ENCODE measurements at places on chromosomes 16 and 17.

DNA sequence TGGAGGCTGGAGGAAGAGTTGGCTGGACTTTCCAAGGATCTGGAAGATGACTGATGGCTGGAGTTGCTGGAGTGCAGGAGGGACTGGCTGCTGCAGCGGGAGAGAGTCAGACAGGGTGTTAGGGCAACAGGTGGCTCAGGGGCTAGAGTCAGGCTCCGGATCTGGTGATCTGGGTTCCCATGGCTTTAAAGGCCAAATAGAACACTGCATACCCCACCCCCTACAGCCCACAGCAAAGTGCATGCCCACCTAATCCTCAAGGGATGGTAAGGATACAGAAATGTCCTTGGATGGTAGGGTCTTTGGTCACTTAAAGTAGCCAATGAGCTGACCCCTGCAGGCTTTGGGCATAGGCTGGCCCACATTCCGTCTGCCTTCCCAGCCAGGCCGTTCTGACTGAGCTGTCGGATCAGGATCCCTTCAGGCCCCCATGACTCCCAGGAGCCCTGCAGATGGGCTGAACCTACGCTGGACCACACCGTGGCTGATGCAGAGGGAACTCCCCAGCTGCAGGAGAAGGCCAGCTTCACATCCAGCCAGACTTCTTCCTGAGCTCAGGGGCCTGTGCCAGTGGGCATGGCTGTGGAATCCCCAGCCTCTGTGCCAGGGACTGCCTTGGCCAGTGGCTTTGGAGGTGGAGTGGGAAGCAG lies 13.9 kb downstream of the TNS4 start:
- DNase-seq: no peak

GRCh38 chr16:8685617-8686016 lies 11.2 kb downstream of the ABAT start:
- no peak for DNase-seq

GRCh38 chr17:80695979-80696378 lies 151.3 kb downstream of the RPTOR start:
- no peak for DNase-seq

DNA sequence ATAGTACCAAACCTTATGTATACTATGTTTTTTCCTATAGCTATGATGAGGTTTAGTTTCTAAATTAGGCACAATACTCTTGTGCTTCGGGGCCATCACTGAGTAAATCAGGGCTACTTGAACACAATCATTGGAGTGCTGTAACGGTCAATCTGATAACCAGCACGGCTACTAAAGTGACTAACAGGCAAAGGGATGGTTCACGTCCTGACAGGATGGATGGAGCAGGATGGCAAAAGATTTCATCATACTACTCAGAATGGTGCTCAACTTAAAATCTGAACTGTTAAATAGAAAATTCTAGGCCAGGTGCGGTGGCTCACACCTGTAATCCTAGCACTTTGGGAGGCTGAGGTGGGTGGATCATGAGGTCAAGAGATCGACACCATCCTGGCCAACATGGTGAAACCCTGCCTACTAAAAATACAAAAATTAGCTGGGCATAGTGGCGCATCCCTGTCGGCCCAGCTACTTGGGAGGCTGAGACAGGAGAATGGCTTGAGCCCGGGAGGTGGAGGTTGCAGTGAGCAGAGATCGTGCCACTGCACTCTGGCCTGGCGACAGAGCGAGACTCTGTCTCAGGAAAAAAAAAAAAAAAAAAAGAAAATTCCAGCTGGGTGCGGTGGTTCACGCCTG lies 7.0 kb downstream of the TUFM start:
- DNase-seq: no peak

DNA sequence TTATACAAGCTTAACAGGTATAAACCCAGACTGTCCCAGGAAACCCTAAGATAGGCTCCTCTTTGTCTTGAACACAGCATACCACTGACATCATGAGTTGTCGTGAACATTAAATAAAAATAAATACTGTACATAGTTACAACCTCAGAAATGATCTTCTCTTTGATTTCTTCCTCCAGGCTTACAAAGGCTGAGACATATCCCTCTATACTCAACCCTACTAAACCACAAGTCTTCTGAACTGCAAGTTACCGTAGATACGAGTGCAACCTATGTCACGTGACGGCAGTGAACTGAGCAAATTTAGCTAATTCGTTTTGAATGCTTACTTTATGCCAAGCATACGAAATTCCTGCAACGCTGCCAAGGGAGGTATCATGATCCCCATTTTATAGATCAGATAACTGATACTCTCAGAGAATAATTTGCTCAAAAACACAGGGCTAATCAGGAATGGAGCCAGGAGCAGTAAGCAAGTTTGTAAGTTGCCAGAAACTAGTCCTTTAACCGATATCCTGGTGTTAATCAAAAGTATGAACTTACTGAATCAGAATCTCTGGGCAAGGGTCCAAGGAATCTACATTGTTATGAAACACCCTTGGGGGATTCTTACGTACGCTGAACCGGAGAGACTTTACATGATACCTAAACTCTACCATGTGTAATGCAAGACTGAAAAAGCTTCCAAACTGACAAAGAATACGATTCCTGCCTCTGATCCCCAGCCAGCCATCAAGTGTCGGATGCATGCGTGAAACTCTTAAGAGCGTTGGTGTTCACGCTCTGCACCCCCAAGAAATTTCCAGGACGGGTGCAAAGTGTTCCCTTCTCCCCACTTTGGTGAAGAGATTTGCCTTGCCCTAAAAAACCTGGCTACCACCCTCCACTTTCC lies 106.2 kb downstream of the XYLT1 start:
- peak; percentile 80 for DNase-seq

- no peak for DNase-seq
These were observed 32.6 kb upstream of the CBFA2T3 start for GRCh38 chr16:89009343-89010209.

DNA sequence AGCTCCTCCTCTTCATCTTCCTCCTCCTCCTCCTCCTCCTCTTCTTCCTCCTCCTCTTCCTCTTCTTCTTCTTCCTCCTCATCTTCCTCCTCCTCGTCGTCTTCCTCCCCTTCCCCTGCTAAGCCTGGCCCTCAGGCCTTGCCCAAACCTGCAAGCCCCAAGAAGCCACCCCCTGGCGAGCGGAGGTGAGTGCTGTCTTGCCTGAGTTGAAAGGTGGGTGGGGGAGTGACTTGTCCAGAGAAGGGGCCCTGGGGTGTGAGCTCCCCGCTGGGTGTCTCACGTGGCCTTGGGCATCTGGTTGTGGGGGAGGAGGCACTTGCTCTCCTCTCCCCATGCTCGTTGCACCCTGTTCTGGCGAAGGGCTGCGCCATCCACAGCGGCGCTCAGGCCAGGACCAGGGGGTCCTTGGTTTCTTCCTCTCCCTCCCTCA lies 8.0 kb downstream of the ELOB start:
- no peak for DNase-seq

DNA sequence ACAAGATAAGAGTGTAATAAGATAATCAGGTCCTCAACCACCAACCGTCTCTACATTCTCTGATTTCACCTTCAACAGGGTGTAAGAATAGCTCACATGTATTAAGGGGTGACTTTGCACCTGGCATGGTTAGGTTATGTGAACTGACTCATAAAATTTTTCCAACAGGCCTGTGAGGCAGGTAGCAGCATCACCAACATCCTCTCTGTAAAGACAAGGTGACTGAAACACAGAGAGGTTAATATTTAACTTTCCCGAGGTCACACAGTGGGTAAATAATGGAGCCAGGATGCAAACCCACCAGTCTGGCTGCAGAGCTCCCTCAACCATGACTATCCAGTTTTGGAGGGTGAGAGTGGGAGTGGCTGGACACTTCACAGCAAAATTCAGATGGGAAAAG lies 317.2 kb downstream of the C16orf95 start:
- no peak for DNase-seq

DNA sequence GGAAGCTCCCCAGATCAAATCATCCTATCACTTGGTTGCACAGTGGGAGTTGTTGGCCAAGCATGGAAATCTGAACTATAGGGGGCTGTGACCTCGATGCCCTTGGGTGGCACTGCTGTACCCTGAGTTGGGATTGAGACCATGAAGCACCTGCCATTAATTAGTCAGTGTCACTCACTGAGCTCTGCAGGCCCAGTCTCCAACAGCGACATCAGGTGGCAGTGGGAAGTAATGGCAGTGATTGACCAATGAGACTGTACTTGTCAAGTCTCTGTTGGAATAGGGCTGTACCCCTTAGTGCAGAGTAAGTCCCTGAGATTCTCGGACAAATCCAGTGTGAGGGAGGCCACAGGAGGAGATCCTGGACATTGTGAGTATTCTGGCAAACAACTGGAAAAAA lies 118.0 kb upstream of the RPL38 start:
- no peak for DNase-seq

- DNase-seq: no peak
These were observed 6.1 kb downstream of the KRT35 start for GRCh38 chr17:41474863-41475262.

DNA sequence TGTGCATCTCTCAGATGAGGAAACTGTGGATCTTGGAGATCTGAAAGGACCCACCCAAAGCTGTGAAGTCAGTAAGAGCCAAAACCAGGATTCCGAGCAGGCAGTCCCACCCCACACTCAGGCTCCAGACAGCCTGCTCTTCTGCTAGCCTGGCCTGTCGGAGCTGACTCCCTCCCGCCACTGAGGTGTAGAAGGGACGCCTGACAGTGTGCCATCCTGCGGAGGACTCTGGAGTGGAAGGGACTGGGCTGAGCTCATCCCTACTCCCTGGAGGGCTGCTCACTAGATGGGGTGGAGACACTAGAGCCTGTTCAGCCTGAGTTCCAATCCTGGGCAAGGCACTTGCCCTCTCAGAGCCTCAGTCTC lies 36.0 kb downstream of the WFDC1 start:
- no peak for DNase-seq

DNA sequence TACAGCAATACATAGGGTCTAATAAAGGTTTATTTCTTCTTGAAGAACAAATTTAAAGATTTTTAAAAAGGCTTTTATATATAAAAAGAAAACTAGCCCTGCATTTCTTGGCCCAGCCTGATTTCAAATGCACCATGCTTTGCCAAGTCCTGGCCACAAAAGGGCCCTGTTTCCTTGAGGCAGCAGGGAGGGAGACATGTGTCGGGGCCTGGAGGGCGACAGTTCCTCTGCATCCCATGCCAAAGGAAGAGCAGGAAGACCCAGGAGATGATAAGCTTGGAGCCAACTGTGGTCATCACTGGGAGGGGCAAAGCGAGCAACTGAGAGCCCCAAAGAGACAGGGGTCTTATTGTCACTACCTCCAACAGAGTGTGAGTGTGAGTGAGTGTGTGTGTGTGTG lies 571.5 kb upstream of the PSMD7 start:
- DNase-seq: no peak

GRCh38 chr17:68782789-68783188 lies 172.4 kb downstream of the ABCA8 start:
- DNase-seq: no peak

DNA sequence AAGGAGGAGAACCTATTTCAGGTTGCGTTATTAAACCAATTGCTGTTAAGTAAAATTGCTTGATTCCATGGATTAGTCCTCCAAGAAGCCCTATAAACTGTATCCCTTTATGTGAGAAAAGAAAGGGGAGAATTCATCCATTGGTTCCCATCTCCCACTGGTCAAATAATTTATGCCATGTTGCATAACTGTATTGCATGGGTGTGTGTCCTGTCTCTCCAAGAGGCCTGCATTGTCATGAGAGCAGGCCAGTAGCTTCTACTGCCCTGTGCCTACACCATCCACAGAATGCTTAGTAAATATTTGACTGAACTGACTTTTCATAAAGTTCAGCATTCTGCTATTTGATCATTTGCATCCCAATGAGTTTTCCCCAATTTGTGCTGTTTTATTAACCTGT lies 11.7 kb upstream of the TOB1 start:
- DNase-seq: no peak

DNA sequence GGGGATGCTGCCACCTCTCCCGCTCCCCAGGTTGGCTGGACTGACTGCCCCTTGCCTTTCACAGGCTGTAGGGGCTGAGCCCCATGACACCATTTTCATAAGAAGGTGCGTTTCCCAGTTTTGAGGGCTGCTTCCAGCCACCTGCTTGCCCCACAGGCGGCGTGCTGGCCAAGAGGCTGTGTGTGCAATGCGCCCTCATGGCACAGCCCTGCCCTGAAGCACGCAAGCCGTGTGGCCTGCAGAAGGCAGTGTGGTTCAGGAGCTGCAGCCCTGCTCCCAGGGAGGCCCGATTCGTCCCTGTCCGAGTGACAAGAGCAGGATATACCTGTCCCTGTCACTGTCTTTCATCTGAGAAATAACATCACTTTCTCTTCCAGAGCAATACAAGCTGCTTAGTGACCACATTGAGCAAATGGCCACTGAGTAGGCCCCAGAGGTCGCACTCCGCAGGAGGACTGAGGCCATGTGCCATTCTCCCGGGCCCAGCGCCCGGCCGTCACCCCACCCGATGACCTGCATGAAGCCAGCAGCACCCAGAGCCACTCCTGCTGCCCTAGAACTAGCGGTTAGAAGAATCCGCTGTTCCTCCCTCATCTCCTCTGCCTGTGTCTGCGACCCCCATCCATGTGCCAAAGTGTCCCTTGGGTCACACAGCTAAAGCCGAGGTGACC lies 24.2 kb downstream of the CIBAR2 start:
- DNase-seq: no peak

DNA sequence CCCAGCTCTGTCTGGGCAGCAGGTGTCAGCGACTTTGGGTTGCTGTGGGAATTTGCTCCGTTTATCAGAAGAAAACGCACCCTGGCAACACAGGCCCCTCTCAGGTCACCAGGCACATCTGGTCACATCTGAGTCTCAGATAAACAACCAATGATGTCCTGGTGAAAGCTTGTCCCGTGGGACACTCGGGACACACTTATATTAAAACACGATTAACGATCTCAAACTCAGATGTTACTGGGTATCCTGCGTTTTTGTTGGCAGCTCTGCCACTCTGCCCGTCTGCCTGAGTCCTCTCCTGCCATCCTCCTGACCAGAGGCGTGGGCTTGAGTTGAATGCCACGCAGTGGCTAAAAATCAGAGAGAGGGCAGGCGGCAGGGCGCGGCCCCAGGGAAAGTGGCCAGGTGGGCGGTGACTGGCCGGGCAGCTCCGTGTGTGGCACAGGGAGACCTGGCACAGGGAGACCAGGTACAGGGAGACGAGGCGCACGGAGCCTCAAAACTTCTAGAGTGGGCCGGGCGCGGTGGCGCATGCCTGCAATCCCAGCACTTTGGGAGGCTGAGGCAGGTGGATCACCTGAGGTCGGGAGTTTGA lies 2.1 kb downstream of the SECTM1 start:
- DNase-seq: no peak

DNA sequence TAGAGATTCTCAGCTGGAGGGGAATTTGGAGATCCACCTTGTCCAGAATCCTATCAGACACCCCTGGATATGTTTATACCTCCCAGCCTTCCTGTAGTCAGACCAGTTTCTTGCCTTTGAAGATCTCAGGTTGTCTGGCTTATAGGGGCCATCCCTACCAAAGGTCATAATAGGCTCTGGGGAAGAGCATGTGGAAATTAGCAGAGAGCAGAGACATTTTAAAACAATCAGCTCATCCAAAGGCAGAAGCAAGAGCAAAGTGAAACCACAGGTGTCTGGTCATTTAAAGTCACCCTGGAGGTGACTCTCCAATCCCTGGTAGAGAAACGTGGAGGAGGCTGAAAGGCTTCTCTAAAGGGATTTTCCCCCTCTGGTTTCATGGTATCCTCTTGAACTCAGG lies 299.3 kb upstream of the EEF2KMT start:
- no peak for DNase-seq

GRCh38 chr17:82601447-82602000 lies 46.7 kb downstream of the WDR45B start:
- no peak for DNase-seq

GRCh38 chr17:67492251-67492740 lies 115.2 kb downstream of the PITPNC1 start:
- no peak for DNase-seq

GRCh38 chr17:77494664-77495435 lies 354.1 kb downstream of the SEC14L1 start:
- DNase-seq: peak; percentile 77

- no peak for DNase-seq
These were observed 164.6 kb downstream of the VPS53 start for GRCh38 chr17:550041-550398.
